ENCODE measurements at places on chromosomes 5 and 9.
A peak's percentile ranks its signal among the peaks of the same experiment; 100 is the strongest.

DNA sequence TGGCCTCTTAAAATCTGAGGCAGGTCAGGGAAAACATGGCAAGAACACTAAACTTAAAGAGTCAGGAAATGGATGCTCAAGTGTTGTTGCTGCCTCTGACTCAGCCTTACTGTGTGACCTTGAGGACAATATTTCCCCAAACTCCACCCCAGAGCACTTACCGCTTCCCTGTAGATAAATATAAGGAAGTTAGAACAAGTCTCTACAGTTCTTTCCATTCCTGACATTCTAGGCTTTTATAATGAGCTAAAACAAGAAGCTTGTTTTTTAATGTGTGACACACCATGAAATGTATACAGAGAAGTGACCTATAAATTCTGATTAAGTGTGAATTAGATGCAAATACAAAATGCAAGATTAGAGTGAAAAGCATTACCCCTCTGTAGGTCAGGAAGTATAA, 129.3 kb downstream of the GRIA1 start:
- peak; percentile 57 for DNase-seq

GRCh38 chr5:97478483-97478882, 295.4 kb upstream of the RIOK2 start:
- no peak for DNase-seq

DNA sequence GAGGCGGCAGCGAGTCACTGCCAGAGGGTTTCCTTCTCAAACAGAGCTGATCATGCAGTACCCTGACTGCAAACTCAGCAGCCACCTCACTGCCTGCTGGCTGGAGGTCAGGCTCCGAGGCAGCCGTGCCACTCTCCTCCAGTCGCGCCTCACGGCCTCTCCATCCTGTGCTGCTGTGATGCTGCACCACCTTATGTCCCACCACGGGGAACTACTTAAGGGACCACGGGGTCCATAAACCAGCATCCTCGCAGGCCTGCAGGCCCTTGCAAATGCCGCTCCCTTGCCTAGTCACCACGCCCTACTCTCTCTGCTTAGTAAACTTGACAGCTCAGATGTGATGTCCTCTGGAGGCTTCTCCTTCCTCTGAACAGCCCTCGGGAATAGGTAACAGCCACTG, 99.2 kb downstream of the CRB2 start:
- no peak for DNase-seq

GRCh38 chr9:93051680-93052089, 6.8 kb upstream of the SUSD3 start:
- DNase-seq: no peak

DNA sequence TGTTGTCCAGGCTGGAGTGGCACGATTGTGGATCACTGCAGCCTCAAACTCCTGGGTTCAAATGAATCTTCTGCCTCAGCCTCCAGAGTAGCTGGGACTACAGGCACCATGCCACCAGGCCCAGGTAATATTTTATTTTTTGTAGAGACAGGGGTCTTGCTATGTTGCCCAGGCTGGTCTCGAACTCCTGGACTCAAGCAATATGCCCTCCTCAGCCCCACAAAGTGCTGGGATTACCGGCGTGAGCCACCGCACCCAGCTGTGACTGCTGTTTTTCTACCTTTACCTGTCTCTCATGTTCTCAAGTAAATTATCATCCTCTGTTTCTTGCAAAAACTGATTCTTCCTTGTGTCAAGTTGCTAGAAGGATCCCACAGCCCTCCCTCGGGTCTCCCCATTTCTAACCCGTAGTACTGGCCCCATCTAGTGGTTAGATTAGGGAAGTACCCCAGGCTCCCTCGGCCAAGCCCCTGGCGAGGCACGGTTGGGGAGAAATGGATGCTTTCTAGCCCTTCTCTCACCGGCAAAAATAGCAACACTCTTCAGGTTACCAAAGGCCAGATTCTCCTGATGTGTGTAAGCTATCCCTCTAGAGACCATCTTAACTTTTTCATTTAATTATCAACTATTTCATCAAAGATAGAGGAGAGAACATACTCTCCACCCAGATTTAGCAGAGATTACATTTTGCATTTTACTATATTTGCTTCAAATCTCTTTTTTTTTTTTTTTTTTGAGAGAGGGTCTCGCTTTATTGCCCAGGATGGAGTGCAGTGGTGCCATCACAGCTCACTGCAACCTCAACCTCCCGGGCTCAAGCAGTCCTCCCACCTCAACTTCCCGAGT, 19.2 kb upstream of the TOR1B start:
- DNase-seq: peak; percentile 69

- DNase-seq: no peak
Observed at GRCh38 chr5:80194468-80194867, 61.4 kb downstream of the SERINC5 start.

DNA sequence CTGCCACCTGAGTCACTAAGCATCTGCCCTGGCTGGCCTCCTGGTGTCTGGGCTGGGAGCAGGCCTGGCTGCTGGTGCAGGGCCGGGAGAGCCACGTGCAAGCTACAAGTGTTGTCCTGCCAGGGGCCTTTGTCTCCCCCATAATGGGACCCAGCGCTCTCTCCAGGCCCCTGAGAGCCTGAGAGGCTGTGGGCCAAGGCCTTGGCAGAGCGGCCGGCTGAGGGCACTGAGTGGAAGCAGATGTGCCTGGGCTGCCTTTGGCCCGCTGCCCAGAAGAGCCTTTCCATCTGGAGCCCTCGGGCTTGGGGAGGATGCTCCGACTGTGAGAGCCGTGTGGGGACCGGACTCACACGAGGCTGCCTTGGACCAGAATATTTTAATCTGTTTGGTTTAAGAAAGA, 185.5 kb downstream of the RGS3 start:
- no peak for DNase-seq

- no peak for DNase-seq
Observed at GRCh38 chr9:129814432-129815223, 9.3 kb downstream of the TOR1A start.

- no peak for DNase-seq
Observed at GRCh38 chr5:95863383-95863757, 40.8 kb upstream of the GLRX start.

- no peak for DNase-seq
Observed at GRCh38 chr9:121735065-121735792, 83.8 kb downstream of the DAB2IP start.

DNA sequence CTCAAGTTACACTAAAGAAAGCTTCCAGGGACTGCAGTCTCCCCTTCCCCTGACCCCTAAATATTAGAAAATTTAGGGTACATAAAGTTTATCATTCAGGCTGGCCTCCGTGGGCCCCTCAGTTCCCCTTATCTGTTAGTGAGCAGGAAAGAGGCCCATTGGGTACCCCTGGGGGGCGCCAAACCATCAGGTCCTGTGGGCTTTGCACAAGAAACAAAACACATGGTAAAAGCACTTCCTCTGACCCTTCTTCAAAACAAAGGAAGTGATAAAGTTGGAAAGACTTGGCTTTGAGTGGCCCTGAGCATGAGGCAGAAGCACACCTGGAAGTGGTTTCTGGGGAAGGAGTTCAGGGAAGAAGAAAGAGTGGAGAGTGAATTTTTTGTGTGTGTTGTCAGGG, 213.0 kb downstream of the SMARCA2 start:
- peak; percentile 42 for DNase-seq

GRCh38 chr9:4792054-4792571, 631 bp upstream of the RCL1 start:
- no peak for DNase-seq

DNA sequence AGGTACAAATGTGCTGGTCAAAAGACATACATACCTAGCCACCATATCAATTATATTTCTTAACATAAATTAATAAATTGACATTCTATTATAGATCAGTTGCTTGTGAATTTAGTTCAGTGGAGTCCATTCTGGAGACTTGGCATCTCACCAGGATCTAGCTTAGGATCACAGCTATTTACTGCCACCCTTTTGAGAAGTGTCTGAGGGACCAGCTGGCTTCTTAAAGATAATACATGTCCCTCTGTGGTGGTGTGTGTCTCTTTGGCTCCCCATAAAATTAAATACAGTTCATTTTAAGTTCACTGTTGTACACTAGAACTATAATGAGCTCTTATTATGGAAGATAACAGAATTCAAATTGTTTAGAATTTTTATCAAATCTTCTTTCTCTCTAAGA, 290.7 kb downstream of the PRELID2 start:
- DNase-seq: no peak

- no peak for DNase-seq
Observed at GRCh38 chr9:34562135-34562745, 27.3 kb downstream of the CNTFR start.

DNA sequence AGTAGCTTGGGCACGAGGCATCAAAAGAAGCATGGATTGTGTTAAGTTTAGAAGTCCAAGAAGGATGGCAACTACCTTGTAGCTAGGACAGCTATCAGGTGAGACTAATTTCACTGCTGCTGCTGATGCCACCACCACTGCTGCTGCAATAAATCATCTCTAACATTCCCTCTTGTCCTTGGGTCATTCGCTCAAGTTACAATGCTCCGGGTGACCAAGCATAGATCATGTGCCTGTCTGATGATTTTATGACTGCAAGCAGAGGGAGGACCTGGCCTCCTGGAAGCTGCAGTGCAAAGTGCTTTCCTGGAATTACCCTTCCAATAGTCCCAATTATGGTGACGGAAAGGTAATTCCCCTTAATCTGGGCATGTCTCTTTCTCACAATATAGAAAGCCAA, 334.4 kb downstream of the PRELID2 start:
- no peak for DNase-seq
